CD4-positive, alpha-beta T cell treated with Interleukin-15 for 1 hour (primary cell): ENCODE measurements at places on chromosomes 7 and 10.

DNA sequence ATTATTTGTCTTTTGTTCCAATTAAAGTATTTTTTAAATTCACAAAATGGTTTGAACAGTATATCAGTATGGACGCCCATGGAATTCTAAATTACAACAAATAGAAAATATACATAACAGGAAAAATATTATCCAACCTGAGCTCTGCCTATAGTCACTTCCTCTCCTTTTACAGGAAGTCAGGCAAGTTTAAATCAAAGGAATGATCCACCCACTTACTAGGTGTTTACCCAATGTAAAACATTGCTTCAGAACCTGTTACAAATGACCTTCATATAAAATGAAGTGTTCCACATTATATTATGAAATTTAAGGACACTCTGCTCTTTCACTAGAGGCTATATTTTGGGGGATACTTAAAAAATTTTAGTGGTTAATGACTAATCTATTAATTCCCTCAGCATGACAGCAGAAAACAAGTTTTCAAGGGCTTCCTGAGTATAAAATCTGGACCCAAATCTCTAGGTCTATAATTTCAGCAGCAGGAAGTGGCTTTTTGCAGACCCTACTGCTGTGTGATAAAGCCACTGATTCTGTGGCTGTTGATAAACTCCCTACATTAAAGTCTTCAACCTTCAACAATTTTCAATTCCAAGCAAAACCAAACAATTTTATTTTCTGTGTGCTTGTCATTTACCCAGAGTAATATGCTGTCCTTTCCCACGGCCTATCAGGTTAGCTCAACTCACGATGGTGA is 722.6 kb downstream of the GATA3 start:
- no peak for DNase-seq

DNA sequence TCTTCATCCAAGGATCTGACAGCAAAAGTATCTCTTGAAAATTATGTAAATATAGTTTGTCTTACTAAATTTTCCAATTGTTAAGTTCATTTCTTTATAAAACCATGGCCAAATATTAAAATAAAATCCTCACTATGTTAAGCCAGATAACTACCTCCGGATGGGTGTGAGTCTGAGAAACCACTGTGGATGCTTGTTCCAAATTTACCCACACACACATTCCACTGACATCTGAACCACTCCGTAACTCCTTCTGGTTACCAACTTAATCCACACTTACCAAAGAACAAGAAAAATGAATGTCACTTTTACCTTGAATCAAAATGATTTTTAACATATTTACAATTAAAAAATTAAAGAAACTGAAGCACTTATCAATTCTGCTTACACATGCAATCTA is 19.7 kb downstream of the CYTH3 start:
- DNase-seq, result no peak

- DNase-seq, result no peak
Observed at GRCh38 chr7:19972876-19973275, 199.5 kb upstream of the TMEM196 start.

DNA sequence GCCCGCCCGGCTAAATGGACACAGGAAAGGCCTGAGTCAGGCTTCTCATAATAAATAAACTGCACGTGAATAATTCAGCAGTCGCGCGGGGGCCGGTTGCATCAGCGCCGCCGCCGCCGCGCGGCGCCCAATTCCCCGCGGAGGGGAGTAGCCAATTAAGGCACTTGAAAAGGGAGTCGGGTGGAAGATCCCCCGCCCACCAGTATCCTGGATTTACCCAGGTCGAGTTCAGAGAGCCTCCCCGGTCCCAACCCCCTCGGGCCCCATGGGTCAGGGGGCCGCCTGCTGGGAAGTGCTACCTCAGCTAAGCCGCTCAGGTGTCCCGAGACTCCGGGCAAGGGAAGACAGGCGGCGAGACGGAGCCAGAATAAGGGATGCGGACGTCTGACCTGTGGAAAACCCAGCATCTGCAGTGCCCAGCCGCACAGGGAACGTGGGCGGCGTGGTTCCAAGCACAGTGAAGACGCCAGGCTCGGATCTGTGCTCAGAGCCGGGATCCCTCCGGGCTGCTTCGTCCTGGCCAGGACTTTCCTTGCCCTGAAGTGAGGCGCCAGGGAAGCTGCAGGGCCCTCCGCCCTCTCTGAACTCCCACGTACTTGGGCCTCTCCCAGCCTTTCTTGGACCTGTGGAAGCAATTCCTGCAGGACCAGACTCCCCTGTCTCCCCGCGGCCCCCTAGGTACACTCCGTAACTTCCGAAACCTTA is 7.3 kb upstream of the LBX1 start:
- DNase-seq, result no peak

DNA sequence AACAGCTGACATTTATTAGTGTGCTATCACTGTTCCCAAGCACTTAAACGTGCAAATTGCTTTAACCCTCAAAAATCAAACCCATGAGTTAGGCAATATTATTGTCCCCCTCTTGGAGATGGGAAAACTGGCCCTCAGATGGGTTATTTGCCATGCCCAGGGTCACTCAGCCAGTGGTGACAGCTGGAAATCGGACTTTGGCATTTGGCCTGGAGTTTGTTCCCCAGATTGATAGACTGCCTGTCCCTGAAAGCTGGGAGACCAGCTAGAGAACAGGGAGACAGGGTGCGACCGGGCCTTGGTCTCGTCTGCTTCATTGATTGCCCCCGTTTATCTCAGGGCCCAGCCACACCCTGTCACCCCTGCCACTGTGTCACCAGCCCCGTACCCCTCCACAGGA is 366.3 kb upstream of the GALNT17 start:
- DNase-seq, result no peak

GRCh38 chr7:40873248-40873647 is 738.4 kb downstream of the SUGCT start:
- DNase-seq, result no peak

DNA sequence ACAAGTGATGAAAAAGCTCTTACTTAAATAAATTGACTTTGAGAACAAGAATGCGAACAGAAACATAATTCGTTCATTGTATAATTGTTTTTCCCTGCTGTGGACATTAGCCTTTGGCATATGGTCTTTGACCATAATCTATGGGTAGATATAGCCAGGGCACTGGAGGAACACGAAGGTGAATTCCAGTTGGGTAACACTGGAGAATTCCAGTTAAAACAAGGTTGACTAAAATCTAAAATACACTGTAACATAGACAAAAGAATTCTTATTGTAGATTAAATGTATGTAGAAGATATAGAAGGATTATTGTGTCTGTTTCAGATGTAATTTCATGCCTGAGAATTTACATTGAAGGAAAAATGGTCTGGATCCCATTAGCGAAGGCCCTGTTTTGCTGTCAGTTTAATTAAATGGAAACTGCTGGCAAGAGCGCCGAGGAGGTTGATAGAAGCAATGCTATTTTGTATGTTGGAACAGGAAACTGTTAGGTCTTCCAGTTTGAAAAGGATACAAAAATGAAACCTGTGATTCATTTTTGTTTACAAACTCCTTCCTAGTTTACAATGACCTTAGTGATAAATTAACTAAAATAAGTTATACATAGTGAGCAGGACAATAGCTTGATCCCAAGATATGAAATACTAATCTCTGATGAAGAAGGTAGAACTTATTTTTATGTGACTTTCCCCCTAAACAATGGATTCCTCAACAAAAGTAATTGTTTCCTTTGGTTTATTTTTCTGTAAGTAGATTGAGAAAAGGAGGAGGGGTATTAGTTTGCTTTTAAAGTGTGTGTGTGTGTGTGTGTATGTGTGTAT is 68.9 kb downstream of the ARID5B start:
- no peak for DNase-seq
